ENCODE measurements at places on chromosomes 12 and 14.

GRCh38 chr12:121712190-121712460 lies 427 bp upstream of the TMEM120B start:
- peak; percentile 38 for DNase-seq

GRCh38 chr14:21498540-21499526 lies 12.3 kb downstream of the METTL3 start:
- DNase-seq, result peak; percentile 32

GRCh38 chr12:118307069-118307954 lies 65.4 kb downstream of the TAOK3 start:
- peak; percentile 75 for DNase-seq

- no peak for DNase-seq
These were observed 1.2 kb downstream of the SLC24A4 start for GRCh38 chr14:92323916-92324818.

GRCh38 chr12:34350092-34351041 lies 328.1 kb downstream of the ALG10 start:
- no peak for DNase-seq

GRCh38 chr12:94500831-94501567 lies 41.3 kb upstream of the CEP83 start:
- no peak for DNase-seq

DNA sequence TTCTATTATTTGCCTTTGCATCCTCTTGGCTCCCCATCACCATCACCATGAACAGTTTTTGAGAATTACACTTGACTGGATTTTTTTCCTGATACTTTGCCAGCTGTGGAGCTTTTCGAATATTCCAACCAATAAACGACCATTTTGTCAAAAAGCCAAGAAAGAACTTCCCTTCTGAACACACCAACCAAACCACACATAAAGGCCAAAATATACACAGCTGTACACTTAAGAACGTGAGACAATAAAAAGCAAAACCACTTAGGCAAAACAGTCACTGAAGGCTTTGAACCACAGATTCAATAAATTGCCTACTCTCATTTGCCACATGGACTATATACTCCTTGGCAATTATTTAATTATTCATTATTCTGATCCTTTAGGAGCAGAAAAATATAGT lies 1.1 kb downstream of the C14orf93 start:
- peak; percentile 21 for DNase-seq

DNA sequence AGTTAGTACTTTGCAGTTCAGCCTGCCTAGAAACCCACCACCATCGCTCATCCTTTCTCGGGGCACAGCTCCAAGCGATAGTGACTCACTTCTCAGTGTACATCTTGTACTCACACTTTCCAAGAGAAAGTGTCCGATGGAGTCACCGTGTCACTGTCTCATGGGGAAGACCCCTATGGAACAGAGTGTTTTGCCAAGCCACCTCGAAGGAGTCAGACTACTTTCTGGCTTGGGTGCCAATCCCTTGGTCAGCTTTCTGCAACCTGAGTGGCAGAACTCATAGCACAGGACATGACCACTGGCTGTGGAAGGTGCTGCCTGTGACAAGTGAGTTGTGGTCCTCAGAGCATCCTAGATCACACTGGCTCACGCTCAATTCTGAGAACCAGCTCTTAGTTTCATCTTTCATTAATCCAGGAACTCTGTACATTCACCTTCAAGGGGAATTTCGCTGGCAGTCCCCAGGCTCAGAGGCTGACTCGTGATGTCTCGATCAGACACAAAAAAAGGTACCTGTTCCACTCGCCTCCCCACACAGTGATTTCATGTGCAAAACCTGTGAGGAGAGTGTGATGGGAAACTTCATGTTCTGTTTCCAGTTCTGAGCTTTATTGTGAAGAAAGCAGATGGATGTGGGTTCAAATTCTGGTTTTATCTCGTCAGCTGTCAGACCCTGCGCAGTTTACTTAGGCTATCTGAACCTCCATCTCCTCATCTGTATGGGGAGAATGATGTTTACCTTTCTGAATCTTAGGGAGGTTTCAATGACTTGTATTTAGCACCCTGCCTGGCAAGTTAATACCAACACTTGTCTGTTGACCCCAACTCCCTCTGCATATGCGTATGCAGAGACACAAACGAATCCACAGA lies 127.3 kb upstream of the CCND2 start:
- DNase-seq, result no peak

- no peak for DNase-seq
These were observed 17.4 kb downstream of the ACVRL1 start for GRCh38 chr12:51924551-51925319.

- no peak for DNase-seq
These were observed 98.1 kb downstream of the NEDD1 start for GRCh38 chr12:97005174-97005573.

All from inflammatory macrophage (primary cell).